ENCODE measurements at places on chromosomes 11 and 22.

GRCh38 chr22:43014316-43014868 lies 557 bp downstream of the PACSIN2 start:
- no peak for DNase-seq

DNA sequence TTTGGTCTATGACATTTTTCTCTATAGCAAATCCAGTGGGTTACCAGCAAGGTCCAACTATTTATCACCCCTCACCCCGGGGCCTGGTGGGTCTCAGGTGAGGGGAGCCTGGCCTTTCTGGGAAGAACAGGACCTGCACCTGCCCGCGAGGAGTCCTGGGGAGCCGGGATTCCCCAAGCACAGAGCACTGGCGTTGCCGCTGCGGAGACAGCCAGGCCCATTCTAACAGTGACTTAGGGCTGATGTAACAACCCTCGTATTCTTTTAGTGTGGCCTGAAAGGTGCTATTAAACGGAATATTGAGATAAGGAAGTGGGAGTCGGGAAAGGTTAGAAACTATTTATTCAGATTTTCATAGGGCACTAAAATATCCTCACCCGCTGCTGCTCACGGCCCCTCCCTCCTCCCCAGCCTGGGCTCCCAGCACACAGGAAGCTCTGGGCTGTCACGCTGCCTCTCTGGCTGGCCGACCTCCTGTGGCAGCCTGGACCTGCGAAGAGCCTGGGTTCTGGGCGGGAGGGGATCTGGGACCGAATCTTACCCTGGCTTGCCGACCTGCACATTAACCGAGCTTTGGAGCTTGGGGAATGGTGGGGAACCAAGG lies 141.2 kb downstream of the MIAT start:
- no peak for DNase-seq

DNA sequence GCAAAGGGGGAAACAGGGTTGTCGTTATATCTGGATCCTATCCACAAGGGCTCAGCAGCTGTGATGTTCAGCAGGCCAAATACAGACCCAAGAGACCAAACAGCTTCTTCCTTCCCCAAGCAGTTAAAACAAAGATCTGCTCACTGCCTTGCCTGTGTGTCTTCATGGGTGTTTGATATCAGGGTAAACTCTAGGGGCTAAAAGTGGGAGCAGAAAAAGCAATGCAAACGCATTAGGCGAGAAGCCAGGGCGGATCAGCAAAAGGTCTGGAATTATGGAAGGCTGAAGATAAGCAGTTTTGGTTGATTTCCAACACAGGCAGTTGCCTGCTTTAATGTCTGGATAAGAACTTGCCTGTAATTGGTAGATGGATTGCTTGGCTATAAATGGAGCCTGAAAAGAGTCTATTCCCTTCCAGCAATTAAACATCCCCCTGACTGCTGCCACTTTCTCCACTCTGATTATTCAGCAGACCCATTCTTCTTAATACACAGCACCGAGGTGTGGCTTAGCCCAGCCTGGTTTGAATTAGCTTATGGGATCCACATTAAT lies 126.3 kb downstream of the COMMD9 start:
- peak; percentile 56 for DNase-seq

DNA sequence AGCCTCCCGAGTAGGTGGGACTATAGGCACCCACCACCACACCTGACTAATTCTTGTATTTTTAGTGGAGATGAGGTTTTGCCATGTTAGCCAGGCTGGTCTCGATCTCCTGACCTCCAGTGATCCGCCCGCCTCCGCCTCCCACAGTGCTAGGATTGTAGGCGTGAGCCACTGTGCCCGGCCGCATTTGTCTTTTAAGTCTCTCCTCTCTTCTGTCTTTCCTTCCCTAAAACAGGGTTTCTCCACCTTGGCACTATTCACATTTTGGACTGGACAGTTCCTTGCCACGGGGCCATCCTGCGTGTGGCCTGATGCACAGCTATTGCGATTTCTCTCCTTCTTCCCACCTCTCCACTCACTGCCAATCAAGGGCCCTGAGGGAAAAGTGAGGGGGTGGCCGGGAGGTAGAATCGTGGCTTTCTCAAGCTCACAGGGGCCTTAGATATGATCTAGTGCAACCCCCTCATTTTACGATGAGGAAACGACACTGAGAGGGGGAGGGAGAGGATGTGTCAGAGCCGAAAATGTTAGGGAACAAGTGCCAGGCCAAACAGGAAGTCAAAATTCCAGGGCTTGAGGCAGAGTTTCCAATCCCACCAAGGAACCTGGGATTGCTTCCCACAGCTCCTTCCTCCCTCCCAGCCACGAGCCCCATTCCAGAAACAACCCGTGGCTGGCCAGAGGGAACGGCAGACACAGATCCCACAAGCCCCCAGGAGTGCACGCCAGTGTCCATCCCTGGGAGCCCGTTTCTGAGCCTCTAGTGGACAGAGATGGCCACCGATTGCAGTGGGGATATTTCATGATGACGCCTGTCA lies 21.2 kb downstream of the SCGB1A1 start:
- DNase-seq = no peak

- no peak for DNase-seq
These were observed 427.9 kb upstream of the DDI1 start for GRCh38 chr11:103608566-103608965.
